D721Med (cell line): ENCODE measurements at places on chromosomes 4 and X.

- no peak for DNase-seq
Observed at GRCh38 chr4:130183766-130184165, 1087.8 kb downstream of the C4orf33 start.

DNA sequence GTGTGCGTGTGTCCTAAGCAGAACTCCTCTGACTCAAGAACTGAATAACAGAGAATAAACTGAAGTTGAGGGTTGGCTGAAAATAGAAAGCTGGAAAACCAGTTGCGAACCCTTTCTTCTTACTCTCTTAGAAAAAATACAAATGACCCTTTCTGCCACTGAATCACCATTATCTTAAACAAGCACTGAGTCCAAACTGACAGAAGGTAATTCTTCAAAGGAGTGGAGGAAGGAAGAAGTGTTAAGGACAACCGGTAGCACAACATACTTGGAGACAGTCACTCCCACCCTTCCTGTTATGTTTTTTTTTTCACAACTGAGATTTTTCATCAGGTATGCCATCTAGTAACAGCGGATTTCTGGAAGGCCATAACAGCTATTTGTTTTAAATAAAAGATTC lies 38.1 kb downstream of the HELQ start:
- no peak for DNase-seq

DNA sequence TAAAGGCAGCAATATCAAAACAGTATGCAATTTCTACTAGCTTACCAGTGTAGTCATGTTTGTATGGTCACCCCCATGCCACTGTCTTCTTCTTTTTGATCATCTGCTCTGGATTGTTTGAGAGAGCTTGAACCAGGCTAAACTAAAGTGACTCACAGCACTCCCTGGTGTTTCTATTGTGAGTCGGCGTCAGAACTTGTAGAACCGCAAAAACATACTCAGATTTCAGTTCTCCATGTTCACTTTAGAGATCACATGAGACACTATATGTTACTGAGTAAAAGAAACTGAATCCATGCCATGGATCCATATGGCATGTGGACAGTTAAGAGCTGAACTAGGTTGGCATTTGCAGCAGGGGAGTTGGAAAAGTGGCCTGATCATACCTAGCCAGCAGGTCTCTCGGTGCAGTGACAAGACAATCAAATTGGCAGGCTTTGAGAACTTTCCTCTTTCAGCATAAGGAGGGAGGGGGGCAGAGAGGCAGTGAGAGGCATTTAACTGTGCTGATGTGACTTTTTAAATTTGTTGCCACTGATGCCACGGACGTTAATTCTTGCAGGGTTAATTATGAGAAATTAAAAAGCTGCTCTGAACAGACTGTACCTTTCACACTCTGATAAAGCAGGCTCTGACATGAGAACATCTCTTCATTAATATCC lies 88.4 kb downstream of the AFF2 start:
- no peak for DNase-seq

GRCh38 chrX:111180750-111181240 lies 84.8 kb downstream of the PAK3 start:
- DNase-seq, result no peak

DNA sequence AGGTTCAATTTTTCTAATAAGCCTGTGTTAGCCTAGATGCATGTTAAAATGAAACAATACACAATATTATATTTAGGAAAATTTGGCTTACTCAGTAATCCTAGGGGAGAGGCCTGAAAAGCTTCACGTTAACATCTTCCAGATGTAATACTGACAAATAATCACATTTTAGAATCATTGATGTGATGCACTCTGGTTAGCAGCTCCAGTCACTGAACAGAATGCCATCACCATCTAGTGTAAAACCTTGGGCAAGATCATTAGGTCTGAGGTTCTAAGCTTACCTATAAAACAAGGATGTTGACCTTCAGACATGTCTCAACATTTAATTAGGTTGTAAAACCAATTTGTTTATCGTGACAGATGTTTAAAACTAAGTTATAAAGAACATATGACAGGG lies 1704.8 kb downstream of the STIM2 start:
- no peak for DNase-seq

- DNase-seq, result no peak
Observed at GRCh38 chr4:30001628-30002027, 718.5 kb upstream of the PCDH7 start.

DNA sequence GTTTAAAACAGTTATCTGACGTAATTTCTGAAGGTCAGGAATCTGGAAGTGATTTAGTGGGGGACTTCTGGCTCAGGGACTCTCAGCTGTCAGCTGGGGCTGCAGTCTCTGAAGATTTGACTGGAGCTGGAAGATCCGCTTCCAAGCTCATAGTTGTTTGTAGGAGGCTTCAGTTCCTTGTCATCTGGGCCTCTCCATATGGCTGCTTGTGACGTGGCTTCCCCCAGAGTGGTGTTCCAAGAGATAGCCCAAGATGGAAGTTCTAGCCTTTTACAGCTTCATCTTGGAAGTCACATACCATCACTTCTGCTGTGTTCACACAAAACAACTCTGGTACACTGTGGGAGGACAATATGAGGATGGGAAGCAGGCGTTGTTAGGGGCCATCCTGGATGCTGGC lies 2.1 kb downstream of the MPC1L start:
- DNase-seq, result no peak

GRCh38 chrX:118143578-118143977 lies 27.0 kb upstream of the KLHL13 start:
- no peak for DNase-seq

- DNase-seq, result no peak
Observed at GRCh38 chr4:174245714-174246113, 37.8 kb downstream of the FBXO8 start.

- no peak for DNase-seq
Observed at GRCh38 chrX:1124531-1124930, 87.9 kb downstream of the CRLF2 start.

DNA sequence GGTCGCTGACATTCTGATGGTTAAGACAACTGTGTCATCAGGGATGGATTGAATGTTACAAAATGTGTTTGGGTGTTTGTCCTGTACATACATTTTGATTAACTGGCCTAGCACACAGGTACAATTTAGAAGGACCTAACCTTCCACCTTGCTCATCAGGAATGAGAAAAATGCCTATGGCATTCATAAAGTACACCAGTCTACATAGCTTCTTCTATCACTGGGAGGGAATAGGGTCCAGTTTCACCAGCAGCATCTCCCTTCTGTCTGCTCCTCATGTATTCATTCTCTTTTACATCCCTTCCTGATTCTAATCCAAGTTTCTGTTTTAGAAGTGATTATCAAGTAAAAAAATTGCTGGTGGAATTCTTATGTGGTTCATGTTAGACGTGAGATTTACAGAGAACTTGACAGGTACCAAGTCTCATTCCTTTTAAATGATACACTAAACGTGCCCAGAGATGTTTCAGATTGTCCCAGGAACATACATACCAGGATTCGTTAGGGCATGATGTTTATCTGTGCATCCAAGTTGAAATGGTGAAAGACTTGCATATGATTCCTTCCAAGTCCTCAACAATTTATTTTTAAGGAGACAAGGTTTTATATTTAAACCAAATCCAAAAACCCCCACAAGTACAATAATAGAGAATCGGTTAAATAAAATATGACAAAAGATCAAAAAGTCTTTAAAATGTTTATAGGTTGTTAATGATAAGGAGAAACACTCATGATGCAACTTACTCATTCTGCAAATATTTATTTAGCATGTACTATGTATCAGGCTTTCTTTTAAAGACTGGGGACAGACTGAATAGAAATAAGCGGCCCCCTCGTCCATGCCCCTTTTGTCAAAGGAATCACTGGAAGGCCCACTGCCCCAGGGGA lies 359.1 kb downstream of the ZNF674 start:
- no peak for DNase-seq
